ENCODE measurements at places on chromosomes 1 and 21. TPM values are rescaled to one million over a fixed set of nuclear protein-coding genes. Genes with fewer than 3 reads are reported as not detected.
A peak's percentile ranks its signal among the peaks of the same experiment; 100 is the strongest.

DNA sequence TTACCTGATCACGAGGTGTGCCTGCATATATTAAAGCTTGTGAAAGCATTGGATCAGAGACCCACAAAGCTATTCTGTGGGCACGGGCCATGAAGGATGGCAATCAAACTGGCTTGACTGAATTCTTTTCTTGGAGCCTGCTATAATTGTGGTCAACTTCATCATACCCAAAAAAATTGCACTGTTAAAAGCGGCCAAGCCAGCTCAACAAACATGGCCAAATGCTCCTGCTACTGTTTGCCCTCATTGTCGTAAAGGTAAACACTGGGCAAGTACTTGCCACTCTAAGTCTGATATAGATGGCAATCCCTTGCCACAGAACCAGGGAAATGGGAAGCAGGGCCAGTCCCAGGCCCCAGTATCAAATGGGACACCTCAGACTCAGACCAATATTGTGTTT is 6.6 kb upstream of the GSTM5 start:
- DNase-seq = no peak

Gene LRRC40
- polyA plus RNA-seq = 7.7 TPM

DNA sequence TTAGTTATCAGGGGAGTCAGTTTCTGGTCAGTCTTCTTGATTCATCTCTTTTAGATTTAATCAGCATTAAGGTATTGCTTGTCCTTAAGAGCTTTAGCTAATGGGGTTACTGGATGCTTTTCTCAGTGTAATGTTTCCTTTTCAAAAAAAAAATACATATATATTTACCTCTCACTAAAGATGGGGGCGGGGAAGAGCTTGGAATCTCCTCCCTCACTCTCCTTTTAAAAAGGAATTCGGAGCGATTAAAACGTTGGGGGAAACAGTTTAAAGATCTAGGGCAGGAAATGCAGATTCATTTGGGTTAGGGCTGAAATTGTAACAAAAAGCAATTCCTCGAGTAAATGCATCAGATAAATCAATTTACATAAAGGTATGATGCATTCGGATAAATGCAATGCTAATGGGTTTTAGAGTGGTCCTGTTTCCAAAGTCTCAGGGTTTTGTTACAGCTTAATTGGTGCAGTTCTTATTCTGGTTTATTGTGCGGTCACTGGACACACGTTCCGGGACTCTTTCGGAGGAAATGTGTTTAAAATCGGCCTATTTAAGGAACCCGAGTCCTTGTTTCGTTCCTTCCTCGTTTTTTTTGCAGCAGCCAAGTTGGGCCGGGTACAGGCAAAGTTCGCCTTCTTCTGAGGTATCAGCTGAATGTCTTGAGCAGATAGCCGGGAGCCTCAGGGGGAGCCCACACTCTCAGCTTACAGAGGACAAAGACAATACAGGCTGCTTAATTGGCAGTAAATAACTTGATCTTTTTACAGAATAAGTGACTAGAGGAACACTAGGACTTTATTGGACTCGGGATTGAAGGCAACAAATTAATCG is 1.6 kb downstream of the LMO4 start:
- DNase-seq = no peak

Gene OR6N1
- polyA plus RNA-seq = not detected

DNA sequence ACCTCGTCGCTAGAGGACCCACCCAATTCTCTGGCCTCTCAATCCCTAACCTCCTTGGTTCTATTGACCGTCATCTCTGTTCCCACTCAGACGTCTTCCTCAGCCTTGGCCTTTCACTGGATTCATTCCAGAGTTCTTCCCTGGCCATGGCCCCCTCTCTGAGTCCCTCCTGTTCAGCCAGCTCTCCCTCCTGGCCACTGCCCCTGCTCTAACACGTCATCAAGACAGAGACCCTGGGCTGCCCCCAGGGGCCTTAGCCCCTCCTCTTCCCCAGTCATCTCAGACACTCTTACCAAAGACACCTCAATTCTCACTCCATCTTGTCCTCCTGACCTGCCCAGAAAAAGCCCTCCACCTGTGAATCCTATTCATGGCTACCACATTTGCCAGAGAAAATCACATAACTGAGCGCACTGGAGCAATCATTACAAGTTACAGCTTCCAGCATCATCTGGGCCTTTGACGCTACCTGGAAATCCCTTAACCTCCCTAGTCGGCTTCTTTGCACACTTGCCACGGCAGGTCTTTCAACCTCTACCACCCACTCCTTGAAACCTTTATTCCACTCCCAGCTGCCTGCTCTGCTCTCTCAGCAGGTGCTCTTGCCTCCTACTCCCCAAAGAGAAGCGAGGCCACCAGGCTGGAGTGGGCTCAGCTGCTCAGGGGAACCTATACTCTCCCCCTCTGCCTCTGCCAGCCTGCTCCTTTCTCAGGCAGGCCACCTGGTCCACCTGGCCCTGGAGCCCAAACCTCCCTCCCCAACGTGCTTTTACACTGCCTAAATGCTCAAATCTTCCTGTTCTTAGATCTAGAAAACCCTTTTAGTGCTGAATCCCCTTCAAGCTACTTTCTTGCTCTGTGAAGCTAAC is 14.0 kb downstream of the DCST2 start:
- no peak for DNase-seq

Gene SDE2
- 5.9 TPM for polyA plus RNA-seq

DNA sequence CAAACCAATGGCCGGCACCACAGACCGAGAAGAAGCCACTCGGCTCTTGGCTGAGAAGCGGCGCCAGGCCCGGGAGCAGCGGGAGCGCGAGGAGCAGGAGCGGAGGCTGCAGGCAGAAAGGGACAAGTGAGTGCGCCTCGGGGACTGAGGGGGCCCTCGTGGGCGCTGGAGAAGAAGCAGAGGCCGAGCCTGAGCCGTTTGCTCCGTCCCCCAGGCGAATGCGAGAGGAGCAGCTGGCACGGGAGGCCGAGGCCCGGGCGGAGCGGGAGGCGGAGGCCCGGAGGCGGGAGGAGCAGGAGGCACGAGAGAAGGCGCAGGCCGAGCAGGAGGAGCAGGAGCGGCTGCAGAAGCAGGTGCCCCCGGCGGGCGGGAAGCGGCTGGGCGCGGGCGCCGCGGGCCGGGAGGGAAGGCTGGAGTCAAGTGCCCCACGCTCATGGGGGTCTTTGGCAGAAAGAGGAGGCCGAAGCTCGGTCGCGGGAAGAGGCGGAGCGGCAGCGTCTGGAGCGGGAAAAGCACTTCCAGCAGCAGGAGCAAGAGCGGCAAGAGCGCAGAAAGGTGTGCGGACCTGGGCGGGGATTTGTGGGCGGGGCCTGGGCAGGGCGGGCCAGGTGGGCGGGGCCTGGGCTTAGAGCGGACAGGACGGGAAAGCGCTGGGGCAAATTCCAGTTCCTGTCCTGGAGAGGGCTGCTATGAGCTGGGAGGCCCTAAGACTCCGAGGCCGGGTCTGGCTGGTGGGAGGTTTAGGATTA is 22.7 kb downstream of the MAP7D1 start:
- DNase-seq = no peak

DNA sequence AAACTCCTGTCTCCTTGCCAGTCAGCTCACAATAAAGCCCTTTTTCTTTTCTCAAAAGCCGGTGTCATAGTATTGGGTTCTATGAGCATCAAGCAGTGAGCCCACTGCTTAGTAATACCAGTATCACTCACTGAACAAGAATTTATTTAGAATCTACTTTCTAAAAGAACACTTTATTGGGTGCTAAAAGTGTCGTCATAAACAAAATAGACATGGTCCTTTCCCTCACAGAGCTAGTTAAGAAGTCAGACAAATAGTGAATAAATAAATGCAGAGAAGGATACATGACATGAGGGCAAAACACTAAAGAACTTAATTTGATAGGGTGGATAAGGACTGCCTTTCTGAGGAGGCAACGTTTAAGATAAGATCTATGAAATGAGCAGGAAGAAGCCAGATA is 32.2 kb downstream of the EVI5 start:
- no peak for DNase-seq

- no peak for DNase-seq
These were observed 846 bp downstream of the NSUN4 start for GRCh38 chr1:46341222-46342083.

DNA sequence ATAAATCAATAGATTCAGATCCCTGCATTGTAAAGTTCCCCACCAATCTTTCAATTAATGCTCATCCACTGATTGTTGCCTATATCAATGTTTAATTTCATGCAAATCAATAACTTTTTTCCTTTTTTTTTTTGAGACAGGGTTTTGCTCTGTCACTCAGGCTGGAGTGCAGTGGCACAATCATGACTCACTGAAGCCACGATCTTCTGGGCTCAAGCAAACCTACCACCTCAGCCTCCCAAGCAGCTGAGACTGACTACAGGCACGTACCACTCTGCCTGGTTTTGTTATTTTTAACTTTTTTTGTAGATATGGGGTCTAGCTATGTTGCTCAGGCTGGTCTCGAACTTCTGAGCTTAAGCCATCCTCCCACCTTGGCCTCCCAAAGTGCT is 25.7 kb downstream of the DIO1 start:
- DNase-seq = peak; percentile 8

- DNase-seq = no peak
These were observed 62.5 kb downstream of the GATAD2B start for GRCh38 chr1:153860285-153860684.

DNA sequence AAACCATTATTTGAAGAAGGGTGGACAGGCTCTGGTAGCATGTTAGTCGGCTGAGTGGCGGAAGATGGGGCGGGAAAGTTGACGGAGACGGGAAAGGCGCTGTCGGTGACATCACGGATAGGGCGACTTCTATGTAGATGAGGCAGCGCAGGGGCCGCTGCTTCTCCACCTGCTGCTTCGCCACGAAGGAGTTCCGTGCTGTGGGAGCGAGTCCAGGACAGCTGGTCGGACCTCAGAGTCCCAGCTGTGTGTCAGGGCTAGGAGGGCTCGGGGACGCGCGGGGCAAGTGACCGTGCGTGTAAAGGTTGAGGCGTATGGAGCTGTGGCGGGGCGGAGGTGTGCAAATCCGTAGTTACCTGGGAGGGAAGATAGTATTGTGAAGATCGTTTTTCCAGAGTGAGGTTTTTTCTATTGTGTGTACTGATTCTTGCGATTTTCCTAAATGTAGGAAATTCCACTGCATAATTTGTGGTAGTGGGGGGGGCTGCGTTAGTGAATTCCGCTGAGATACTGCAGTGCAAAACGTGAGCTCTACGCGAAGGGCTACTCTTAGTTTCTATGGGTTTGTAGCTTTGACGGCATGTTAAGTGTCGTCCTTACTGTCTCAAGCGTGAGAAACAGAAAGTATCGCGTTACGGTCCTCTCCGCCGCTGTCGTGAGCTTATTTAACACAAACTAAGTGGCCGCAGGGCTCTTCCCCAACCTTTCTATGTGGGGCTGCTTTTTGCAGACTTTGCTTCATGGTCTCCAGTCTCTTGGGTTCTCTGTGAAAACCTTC is 111.2 kb upstream of the NBPF11 start:
- peak; percentile 18 for DNase-seq

DNA sequence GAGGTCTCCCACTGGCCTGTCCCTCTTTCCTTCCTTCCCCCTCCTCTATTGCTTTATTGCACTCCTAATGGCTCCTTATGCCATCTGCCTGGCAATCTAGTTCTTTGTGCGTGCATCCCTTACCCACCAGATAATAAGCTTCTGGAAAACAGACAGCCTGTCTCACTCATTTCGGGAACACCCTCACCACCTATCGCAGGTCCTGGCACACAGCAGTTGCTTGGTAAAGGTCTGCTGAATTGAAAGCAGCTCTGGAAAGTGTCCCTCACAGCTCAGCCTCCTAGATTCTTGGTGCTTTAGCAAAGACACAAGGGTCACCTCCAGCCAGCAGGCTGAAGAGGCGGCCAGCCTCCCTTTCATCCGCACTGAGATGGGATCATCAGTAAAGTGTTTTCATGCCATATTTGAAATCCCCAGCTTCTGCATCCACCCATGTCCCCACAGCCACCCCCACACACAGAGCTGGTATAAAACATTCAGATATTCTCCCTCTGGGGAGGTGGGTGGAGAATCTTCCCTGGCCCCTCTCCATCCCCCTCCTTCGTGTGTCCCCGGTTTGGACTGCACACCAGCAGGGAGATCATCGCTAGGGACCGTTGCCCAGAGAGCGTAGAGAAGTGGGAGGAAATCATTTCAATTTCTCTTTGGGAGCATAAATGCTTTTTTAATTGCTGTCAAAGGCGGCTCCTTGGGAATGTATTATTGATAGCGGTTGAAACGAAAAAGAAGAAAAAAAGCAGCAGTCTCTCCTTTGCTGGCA is 29.1 kb upstream of the ATP2B4 start:
- DNase-seq = no peak

Gene HRNR
- not detected for polyA plus RNA-seq

- no peak for DNase-seq
These were observed 658 bp upstream of the COL16A1 start for GRCh38 chr1:31704271-31705079.

DNA sequence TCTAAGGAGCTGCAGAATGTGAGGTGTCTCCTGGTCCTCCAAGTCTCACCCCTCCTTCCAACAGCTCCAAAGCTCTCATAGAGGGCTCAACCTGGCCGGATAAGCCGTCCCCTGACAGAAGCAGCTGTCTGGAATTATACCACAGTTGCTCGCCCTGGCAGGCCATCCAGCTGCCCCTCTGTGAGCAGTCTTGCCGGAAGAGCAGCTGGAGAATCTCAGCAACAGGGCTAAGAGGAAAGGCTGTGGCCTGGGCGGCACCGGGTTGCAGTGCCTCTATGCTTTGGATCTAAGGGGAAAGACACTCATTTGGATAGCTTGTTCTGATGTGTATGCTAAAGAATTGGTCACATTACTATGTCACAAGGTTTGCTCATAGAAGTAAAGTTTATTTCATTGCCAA is 12.4 kb downstream of the TMCC2 start:
- DNase-seq = no peak

- no peak for DNase-seq
These were observed 14.9 kb downstream of the CSRP1 start for GRCh38 chr1:201491896-201492511.

- DNase-seq = no peak
These were observed 1.2 kb downstream of the CHD5 start for GRCh38 chr1:6178751-6179563.

DNA sequence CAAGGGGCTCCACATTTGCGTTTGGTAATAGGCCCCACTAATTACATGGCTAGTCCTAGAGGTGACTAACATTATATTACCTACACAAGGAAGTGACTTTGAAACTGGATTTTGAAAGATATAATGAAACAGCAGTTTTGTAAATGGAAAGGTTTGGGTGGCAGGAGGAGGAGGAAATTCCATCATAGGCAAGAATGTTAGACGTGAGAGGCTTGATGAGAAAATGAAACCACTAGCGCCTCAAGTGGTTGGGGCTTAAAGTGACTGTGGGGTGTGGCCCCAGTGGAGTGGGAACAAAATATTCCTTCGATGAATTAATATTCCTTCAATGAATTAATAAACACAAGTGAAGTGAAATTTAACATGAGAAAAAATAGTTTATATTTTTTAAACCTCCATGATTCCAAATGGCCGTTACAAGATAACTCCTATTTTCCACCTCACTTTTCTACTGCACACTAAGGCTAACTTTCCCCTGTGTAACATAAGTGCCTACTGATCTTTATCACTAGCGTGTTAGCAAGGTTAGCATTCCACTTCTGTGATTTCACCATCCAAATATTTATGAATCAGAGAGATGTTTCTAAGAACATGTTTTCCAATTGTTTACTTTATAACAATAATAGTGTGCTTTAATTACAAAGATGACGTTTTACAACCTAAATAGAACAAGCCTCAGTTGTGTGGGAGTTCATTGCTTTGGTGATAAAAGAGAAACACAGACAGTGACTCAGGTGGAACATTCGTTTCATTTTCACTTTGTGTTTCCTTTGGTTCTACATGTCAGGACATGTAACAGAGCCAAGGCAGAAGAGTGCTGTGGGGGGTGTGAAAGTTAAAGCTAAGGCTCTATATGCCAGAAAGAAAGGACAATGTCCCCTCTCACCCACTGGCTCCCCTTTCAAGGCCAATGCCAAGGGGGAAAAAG is 12.5 kb upstream of the ATF3 start:
- no peak for DNase-seq

GRCh38 chr21:45579383-45580180 is 37.3 kb upstream of the SLC19A1 start:
- no peak for DNase-seq

Gene BGLAP
- polyA plus RNA-seq = not detected

Measured in CD4-positive, CD25-positive, alpha-beta regulatory T cell (primary cell).